D721Med (cell line): ENCODE measurements at places on chromosomes 4 and X.

- DNase-seq: no peak
Measured at GRCh38 chr4:138241281-138242075, 671 bp downstream of the SLC7A11 start.

- DNase-seq: no peak
Measured at GRCh38 chrX:22397566-22397965, 124.9 kb downstream of the CBLL2 start.

DNA sequence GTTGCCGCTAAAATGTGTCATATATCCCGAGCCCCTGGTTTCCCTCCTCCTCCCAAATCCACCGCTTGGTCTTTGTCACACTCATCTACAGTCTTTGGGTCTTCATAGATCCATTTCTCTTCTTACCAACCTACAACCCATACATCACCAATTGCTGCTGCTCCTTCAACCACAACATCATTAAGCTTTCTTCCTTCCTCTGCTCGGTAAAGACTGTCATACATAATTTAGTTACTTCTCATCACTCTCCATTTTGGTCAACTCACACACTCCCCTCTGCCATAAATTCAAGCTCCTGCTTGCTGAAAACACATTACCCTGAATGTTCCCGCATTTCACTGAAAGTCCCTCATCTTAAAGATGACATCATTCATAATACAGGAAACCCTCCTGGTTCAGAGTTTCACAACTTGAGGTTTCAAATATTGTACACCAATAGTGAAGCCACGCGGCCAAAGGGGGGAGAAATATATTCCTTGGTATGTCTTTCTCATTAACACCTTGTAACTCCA lies 1.7 kb upstream of the DCTD start:
- DNase-seq: no peak

DNA sequence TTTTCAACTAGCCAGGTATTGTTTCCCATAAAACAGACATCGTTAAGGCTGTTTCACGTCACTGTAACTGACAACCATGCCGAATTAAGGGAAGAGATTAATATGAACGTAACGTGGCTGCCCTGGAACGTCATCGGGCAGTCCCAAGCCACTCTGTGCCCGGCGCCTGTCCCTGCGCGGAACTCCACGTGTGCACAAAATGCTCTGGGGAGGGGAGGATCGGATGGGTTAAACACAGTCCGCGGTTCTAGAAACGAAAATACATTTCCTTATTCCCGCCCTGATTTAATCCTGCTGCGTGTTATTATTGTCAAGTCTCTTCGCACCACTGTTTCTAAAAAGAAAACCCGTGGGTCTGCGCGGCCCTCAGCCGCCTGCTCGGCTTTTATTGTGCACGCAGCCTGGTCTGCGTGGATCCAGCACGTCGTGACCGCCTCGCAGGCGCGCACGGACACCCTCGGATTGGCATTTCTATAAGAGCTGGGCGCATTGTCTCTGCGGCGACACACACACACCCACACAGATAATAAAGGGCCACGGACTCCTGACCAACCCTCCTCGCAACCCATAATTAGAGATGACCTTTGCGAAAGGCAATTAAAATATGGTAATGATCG lies 69.6 kb upstream of the BCOR start:
- DNase-seq: no peak

DNA sequence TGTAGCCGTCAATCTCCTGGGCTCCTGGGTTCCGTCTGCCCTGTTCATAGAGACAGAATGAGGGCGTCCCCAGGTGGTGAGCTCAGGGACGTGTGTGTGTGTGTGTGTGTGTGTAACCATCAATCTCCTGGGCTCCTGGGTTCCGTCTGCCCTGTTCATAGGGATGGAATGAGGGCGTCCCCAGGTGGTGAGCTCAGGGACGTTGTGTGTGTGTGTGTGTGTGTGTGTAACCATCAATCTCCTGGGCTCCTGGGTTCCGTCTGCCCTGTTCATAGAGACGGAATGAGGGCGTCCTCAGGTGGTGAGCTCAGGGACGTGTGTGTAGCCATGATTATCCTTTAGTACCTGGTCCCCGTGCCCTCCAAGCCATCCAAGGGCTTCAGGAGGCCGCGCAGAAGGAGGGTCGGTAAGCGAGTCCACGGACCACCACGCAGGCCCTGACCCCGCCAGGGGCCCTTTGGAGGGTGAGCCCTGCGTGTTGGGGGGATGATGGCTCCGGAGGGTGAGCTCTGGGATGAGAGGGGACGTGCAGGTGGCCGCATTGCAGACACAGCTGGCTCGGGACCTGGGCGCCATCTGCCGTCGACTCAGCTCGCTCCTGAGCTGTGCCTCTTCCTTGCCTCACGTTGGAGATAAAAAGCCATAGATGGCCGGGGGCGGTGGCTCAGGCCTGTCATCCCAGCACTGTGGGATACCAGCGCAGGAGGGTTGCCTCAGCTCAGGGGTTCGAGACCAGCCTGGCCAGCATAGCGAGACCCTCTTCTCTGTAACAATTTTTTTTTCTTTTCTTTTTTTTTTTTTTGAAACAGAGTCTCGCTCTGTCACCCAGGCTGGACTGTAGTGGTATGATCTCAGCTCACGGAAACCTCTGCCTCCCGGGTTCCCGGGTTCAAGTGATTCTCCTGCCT lies 5.4 kb upstream of the GTPBP6 start:
- DNase-seq: no peak

- DNase-seq: no peak
Measured at GRCh38 chrX:35798042-35798441, at the start of gene MAGEB16. MAGEB16 (plus strand) TSS chrX:35798342; CDS start chrX:35802197, 3,855 bp downstream.

DNA sequence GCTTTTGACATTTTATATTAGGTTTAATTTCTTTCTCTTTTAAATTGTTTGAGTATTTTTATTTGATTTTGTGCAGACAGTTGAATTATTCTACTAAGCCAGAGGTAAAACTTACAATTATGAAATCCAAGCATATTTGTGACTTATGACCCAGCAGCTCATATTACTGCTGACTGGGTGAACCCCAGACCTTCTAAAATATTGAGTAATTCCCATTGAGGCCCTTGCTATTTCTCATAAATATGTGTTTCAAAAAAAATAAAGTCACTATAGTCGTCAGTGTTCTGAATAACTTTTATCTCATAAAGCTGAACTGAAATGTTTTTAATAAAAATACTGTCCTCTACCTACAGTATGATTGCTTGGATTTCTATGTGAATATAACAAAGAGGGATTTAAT lies 303.1 kb downstream of the IQCM start:
- no peak for DNase-seq

DNA sequence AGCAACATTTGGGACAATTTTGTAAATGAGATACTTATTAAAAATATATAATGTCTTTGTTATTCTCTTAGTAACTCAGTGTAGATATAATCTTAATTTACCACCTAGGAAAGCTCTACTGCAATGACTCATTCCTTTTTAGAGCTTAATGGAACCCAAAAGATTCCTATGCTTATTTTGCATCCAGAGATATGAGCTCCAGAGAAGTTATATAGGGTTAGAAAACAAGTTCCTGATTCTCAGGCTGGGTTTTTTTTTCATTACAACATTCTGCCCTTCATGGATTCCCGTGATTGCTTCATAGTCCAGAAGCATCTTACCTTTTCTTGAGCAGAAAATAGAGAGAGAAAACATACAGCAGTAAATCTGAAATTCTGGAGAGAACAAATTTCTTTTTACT lies 57.9 kb upstream of the CXCL8 start:
- DNase-seq: no peak

DNA sequence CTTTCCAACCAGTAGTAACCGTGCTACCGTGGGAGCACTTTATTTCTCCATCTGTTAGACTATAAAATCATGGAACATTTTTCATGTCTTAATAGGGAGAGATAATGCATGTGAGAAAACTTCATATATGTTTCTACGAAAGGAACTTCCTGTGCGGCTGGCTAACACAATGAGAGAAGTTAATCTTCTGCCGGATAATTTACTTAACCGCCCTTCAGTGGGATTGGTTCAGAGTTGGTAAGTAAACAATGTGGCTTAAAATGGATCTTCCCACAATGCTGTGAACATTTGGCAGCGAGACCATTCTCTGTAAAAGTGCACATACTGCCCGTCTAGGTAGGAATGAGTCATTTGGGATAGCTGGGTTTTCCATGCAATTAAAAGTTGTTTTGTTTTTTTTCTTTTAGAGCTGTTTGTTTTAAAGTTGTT lies 29.6 kb downstream of the PDK3 start:
- no peak for DNase-seq

DNA sequence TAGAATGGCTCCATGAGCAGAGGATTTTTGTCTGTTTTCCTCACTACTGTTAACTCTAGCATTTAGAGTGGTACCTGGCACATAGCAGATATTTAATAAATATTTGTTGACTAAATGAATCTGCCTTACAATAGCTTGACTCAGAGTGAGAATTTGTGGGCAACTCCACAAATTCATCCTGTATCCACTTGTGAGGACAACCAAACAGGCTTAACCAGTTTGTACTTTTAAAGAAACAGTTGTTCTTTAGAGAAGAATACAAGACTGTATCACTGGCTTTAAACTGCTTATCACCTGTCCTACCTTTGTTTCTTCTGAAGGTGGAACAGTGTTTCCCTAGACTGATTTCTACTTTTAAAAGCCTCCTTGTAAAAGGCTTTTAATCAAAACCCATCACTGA lies 141.3 kb upstream of the SH3RF1 start:
- no peak for DNase-seq

- no peak for DNase-seq
Measured at GRCh38 chr4:134078230-134078914, 123.2 kb downstream of the PABPC4L start.
